CMK (cell line): ENCODE measurements at places on chromosomes 3 and 15.

DNA sequence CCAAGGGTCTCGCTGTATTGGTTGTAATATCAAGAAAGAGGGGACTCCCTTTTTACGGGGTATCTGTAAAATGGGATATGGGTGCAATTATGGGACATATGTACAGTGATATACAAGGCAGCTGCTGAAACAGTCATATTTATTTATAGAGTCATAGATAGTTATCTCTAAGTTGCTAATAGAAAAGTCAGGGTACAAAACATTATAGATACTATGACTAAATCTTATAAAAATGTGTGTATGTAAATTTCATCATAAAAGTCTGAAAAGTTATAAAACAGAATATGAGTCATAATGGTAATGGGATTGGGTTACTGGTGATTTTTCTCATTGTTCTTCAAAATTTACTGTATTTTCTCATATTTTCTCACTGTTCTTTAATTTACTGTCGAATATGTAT lies 344.9 kb upstream of the SLCO3A1 start:
- no peak for DNase-seq

DNA sequence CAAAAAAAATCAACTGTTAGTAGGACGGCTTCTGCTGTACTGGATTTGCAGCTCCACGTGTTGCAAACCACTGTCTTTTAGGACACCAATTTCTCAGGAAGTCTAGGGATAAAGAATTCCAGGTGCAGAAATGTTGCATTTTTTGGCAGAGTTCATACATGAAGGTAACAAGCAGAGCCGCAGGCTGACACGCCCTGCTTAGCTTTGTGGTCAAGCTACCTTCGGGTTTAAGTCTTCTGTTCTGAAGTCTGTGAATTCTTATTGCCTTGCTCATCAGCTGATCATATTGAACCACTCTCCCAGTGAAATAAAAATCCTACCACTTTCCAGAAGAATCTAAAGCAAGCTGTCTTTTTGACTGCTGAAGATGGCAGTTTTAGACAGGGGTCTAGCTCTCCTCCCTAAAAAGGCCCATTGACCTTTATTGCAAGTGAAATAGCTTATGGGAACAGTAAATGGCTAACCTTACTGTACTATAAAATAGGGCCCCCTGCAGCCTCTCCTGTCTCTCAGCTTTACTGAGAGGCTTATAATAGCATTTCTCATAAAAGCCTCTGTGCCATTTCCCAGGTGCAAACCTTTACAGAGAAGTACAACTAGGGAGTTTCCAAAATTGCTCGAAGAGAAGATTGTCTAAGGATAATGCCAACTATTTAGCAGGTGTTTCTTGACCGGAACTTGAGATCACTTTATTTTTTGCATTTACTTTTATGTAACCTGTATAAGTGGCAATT lies 262.2 kb upstream of the IL12A start:
- DNase-seq: no peak

- no peak for DNase-seq
Observed at GRCh38 chr15:61084944-61085367, 144.1 kb downstream of the RORA start.

- no peak for DNase-seq
Observed at GRCh38 chr15:51751697-51752683, 593 bp downstream of the TMOD2 start.

GRCh38 chr3:186283651-186284348 lies 78.2 kb downstream of the DGKG start:
- no peak for DNase-seq

DNA sequence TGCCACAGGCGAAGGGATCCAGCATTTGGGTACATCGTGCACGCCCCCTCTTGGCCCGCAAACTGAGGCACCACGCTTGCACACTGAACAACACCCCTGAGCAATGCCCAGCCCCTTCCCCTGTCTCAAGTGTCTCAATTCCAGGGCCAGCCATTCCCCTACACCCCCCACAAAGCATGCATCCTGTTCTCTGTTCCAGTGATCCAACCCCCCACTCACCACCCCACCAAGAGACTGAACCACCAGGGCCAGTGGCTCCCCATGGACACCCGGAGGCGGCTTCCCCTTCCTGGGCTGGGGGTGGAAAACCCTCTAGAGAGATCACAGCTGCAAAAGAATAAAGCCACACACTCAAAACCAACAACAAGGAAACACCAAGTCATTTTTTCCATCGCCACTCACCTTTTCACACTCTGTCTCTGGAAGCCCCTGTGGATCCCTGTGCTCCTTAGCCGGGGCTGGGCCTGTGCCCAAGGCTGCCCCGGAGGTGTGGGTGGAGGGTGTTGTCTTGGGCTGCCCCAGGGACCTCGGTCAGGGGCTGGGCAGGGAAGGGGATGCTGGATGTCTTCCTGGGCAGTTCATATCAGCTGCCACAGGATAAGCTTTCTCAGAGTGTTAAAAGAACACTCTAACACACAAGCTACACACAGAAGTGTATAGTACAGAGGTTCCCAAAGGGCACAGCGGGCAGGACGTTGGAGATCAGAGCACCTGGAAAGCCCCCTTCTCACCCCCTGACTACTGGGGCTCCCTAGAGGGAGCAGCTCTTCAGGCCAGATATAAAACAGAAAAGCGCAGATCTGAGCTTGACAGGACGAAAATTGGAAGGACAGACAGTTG lies 92.5 kb downstream of the CHSY1 start:
- DNase-seq: no peak

DNA sequence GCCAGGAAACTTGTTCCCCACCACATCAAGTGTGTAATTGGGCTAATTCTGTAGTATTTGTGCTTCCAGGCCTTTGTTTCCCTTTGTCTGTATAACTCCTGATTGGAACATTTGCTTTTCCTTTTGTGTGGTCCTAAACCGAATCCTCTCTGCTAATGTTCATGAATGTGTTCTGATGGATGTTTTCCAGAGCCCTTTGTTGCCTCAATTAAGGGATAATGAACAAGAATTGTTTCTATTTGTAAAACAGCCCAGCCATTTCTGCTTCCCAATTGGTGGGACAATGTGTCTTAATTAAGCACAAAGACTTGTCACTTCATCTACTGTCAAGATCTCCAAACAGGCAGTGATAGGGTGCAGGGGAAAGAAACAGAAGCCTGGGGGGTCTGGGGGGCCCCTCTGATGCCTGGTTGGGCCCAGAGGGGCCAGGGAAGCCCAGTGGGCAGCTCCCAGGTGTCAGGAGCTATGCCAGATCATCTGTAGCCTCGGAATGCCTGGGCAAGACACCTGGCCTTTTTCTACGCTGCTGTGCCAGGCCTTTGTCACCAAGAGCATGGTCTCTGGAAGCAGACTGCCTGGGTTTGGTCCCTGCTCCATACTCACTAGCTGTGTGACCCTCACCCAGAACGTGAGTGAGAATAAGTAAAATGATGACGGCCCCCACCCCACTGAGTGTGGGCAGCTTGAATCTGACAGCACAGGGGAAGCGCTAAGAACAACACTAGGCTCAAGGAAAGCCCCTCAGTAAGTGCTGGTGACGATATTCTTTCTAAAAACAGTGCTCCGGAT lies 116.6 kb upstream of the PRR20G start:
- DNase-seq: no peak

- DNase-seq: no peak
Observed at GRCh38 chr15:82714016-82714415, 4.3 kb upstream of the AP3B2 start.

DNA sequence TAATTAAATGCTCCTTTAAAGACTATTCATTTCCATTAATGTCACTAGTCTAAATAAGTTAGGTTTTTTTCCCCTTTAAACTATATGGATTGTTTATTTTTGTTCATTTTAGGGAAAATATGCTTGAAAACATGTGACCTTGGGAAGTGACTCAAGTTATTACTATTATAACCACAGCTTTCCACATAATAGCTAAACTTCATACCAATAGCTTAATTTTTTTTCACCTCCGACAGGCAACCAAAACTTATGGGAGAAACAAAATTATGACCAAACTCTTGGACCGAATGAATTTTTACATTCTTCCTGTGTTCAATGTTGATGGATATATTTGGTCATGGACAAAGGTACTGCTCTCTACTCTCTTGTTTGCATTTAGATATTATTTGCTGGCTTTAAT lies 16.2 kb downstream of the CPA3 start:
- no peak for DNase-seq

DNA sequence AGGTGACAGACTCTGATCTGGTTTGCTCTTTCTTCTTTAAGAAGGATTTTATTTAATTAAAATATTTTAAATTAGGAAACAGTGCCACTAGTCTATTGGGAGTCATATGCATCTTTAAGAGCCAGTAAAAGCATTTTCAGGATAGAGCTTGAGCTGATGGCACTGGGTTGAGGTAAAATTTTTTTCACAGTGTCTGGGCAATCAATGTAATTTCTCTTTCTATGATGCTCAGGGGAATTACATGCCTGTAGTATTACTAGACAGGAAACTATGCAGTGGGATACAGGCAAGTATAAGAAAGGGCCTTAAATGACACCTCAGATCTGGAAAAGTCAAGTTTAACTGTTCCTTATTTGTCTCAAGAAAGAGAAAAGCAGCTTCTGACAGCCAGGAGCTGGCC lies 76.4 kb downstream of the GAP43 start:
- no peak for DNase-seq

DNA sequence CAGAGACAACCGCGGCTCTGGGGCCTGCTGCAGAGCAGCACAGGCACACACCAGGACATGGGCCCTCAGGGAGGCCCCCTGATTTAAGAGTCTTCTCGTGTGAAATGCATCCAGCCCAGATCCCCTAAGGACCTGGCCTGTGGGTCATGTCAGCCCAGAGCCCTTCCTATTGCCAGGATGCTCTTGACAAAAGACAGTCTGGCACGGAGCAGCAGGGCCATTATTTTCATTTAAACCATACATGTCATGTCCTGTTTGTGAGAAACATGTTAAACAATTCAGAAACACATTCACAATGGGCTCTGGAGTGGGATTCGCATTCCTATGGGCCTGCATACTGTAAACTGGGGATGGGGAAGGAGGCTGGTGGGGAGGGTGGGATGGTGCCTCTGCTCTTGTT lies 367.4 kb upstream of the WNT5A start:
- no peak for DNase-seq

GRCh38 chr3:128575777-128576176 lies 74.8 kb downstream of the RPN1 start:
- DNase-seq: no peak

GRCh38 chr3:34319881-34320280 lies 521.5 kb downstream of the PDCD6IP start:
- no peak for DNase-seq

DNA sequence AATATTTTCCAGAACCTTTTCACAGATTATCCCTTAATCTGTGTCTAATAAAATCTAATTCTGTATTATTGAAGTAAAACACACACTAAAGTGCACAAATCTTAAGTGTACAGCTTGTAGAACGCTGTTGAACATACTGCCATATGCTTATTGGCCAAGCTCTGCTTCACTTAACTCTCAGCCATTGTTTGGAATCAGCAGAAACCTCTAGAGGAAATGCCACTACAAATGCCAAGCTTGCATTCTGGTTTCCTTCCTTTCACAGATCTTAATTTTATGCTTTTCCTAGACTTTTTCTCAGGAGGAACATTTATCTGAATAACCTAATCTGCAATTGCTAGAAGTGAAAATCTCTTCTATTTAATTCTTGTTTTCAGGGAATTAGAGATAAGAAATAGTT lies 10.1 kb downstream of the MNS1 start:
- no peak for DNase-seq

GRCh38 chr15:41881550-41881919 lies 12.3 kb downstream of the SPTBN5 start:
- no peak for DNase-seq

- no peak for DNase-seq
Observed at GRCh38 chr15:93028111-93028631, 60.8 kb downstream of the RGMA start.

DNA sequence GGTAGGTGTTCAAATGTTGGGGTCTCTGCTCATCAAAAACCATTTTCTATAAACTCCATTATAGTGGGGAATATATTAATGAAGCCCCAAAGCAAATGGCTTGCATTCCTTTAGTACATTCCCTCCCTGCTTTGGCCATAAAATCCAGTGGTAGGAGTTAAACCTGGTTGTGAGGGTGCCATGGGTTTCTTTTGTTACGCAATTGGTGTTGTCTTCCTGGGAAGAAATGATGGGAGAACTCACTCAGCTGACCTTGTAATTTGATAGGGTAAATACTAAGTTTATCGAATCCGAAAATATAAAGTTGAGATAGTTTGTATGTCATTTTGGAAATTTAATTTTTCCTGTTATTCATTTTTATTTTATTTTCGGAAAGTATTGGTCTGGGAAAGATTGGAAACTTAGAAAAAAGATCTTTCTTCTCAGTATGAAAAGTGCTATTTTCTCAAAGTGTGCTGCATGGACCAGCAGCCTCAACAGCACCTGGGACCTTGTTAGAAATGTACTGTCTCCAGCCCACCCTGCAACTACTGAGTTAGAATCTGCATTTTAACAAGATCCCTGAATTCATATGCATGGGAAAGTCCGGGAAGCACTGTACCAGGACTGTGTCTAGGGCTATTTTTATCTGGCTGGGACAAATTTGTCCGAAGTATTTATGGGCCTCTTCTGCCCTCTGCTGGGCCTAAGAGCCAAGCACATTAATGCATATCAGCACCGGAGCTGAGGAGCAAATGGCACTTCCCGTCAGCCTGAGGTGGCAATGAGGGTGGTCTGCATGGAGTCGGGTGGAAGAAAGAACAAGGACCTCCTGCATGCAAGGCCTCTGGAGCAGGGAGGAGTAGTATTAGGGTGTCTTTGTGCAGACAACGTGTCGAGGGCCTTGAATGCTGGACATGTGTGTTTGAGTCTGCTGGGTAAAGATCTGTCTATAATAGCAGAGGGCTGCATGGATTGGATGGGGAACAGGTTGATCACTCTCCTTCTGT lies 54.7 kb downstream of the FAM81A start:
- DNase-seq: no peak

DNA sequence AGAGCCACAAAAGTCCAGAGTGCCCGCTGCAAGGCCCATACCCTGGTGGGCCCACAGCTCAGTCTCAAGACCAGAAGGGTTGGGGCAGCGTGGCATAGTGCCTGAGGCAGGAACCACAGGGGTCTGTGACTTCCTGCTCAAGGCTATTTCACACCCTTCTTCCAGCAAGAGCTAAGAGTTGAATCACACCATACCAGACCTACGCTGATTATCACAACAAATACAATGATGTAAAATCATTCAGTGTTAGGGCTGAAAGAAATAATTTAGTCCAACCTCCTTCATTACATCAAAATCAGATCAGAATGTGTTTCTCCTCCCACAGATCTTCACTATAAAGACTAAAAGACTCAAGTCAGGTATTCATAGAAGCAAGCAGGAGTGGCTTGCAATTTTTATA lies 27.8 kb upstream of the ST8SIA2 start:
- DNase-seq: no peak

- no peak for DNase-seq
Observed at GRCh38 chr3:51958603-51959521, 3.7 kb downstream of the GPR62 start.
